NCI-H146 (cell line): ENCODE measurements at places on chromosomes 13 and 19.

- DNase-seq = no peak
These were observed 66.9 kb upstream of the POSTN start for GRCh38 chr13:37665420-37665819.

GRCh38 chr19:3548606-3549005 lies 8.8 kb downstream of the MFSD12 start:
- no peak for DNase-seq

- no peak for DNase-seq
These were observed 551.9 kb upstream of the SLC10A2 start for GRCh38 chr13:103618151-103618550.

DNA sequence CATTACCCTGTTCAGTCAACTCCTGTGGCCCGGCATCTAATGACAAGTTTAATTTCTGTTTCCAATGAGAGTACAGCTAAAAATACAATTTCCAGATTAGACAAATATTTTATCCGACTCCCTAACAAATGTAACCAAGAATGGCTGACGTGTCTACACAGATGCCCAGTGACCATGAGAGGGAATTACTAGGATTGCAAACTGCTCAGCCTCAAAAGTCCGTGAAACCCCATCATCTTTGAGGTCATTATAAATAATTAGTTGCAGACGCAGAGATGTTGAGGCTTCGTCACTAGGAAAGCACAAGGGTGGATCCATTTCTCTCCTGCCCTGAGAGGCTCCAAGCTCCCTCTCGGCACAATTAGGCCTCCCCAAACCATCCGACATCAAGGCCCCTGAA lies 104.1 kb upstream of the ZNF507 start:
- no peak for DNase-seq

DNA sequence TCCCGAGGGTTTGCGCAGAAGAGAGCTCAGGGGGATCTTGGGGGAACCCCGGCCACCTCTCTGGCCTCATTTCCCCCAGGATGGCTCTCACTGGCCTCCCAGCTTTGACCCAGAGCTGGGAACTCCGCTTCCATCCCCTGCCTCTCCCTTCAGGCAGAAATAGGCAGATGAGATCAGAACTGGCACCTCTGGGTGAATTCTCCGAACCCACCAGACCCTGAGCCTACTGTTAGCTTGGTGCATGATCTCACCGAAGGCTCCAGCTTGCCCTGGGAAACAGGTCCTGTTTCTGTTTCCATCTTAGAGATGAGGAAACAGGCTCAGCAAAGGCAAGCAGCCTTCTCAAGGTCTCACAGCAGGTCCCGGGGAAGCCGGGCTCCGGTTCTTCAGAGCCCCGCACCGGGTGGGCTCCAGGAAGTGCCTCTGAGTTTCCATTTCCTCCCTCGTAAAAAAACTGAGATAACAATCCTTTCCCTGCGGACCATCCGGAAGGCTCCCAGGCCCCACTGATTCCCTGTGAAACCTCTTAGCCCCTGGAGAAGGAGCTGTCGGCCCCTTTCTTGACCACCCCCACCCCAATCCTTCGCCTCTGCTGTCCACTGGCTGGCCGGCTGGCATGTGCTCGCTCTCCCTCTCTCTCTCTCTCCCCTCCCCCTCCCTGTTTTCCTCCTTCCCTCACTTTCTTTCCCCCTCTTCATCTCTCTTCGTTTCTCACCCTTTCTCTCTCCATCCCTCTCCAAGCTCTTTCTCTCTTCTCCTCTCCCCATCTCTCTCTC lies 2.1 kb downstream of the NECTIN2 start:
- no peak for DNase-seq

DNA sequence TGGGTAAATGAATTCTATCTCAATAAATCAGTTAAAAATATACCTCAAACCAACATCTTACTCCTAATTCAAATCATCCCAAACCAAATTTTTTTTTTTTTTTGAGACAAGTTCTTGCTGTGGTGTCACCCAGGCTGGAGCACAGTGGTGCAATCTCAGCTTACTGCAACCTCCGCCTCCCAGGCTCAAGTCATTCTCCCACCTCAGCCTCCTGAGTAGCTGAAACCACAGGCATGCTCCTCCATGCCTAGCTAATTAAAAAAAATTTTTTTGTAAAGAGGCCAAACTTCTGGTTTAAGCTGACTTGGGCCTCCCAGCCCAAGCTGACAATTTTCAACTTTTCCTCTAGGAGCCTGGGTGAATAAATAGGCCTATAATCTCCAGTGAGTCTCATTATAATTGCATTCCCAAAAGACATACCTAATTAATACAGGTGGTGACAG lies 22.1 kb upstream of the OLFM2 start:
- no peak for DNase-seq

DNA sequence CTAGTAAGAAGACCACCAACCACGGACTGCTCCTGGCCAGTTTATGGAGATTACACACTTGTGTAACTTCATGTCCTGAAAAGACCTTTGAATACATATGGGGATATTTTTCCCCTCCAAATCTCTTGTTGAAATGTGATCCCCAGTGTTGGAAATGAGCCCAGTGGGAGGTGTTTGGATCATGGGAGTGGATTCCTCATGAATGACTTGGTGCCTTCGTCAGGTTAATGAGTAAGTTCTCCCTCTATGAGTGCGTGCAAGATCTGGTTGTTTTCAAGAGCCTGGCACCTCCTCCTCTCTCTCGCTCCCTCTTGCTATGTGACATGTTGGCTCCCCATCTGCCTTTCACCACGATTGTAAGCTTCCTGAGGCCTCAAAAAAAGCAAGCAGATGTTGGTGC lies 769.0 kb upstream of the SLITRK1 start:
- DNase-seq = no peak

DNA sequence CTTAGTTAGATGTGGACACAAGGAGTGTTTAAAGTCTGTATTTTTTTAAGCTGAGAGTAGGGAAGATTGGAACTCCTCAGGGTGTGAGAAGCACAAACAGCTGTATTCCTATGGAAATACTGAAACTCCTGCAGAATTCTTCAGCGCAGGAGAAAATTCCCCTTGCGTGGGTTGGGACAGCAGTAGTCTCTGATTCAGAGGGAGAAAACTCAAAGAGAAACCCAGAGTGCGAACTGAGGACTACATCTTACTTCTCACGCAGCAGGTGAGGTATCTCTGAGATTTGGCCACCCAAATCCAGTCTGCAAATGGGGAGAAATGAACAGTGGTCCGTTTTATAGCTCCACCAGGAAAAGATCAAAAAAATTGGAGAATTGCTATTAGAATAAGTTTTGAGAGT lies 60.9 kb downstream of the FRY start:
- no peak for DNase-seq

DNA sequence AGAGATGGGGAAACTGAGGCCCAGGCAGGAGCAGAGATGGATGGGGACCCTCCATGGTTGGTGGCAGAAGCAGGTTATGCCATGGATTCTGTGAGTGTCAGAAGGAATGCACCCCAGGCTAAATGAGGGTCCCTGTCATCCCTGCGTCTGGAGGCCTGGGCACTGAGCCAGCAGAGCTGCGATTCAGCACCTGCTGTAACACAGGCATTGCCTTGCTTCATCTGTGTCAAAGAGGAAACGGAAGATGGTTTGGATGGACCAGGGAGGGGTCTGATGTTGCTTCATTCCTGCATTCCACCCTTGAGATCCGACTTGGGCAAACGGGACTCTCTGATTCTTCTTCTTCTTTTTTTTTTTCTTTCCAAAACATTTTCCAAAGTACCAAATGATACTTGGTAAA lies 1.2 kb downstream of the C5AR1 start:
- peak; percentile 46 for DNase-seq

DNA sequence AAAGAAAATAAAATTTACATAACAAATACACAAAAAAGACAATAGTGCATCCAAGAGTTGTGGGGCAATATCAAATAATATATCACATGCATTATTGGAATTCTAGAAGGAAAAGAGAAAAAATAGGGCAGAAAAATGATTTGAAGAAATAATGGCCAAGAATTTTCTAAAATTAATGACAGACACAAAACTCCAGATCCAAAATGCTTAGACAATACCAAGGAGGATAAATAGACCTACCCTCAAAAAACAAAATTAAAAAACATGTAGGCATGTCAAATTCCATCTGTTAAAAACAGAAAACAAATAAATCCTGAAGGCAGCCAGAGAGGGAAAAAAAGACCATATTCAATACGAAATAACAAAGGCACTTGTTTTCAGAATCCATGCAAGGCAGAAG lies 191.5 kb upstream of the ZNF536 start:
- DNase-seq = no peak

- peak; percentile 29 for DNase-seq
These were observed 710 bp downstream of the SHD start for GRCh38 chr19:4279530-4280422.

DNA sequence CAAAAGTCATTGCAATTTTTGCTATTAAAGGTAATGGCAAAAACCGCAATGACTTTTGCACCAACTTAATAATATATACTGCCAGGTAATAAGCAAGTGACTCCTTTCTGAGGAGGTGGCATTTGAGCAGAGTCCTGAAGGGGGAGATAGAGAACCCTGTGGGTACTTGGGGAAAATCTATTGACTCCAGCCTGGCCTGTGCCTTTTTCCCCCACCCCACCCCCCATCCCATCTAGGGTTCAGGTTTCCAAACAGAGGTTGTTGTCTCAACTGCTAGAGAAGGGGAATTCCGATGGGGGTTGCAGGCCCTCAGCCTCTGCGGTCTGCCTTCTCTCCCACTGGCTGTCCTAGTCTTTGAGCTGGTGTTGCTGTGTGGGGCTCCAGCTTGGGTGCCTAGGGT lies 11.5 kb downstream of the S1PR2 start:
- DNase-seq = peak; percentile 16
